ENCODE measurements at places on chromosomes 11 and 22.

DNA sequence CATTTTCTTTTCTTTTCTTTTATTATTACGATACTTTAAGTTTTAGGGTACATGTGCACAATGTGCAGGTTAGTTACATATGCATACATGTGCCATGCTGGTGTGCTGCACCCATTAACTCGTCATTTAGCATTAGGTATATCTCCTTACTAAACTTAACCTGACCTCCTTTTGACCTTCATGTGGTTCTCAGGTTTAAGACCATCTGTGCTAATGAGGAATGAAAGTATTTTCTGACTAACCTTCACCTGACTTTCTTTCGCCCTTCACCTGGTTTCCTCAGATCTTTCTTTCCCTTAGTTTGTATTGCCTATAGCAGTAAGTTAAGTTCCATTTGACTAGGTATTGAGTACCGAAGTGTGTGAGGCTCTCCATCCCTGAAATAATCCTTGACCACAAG is 6.5 kb downstream of the EXPH5 start:
- no peak for DNase-seq

GRCh38 chr11:75029836-75030631 is 41.3 kb downstream of the NEU3 start:
- DNase-seq: no peak

GRCh38 chr11:116239247-116239646 is 533.5 kb downstream of the BUD13 start:
- DNase-seq: no peak

- DNase-seq: no peak
These were observed 1.9 kb downstream of the MS4A1 start for GRCh38 chr11:60457576-60457975.

DNA sequence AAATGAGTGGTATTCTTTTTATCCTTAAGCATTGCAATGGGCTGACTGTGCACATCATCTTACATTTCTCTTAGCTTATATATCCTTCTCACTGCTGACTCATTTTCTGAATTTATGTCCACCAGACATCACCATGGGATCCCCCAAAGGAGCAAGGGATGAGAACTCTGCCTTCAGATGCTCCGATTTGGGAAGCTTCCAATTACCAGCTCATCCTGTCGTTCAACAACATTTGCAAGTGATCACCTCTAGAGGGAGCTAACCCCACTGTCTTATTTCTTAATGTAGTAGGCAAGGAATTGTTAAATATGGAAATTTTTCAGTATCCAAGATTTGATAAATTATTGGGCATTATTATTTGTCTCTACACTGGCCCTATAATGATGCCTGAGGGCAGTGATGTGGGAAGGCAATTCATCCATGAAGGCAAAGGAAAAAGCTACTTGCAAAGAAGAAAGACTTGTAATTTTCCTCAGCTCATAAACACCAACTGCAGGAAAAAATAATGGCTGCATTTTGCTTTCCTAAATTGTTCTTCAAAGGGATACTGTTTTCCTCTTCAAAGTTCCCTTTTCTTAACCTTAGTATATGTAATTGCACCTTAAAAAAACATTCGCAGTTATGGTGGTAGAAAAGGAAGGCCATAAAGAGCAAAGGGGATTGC is 102.4 kb upstream of the FSHB start:
- DNase-seq: no peak

GRCh38 chr11:32149748-32150147 is 58.9 kb downstream of the RCN1 start:
- no peak for DNase-seq

- no peak for DNase-seq
These were observed 92.4 kb downstream of the PICALM start for GRCh38 chr11:85976525-85976924.

DNA sequence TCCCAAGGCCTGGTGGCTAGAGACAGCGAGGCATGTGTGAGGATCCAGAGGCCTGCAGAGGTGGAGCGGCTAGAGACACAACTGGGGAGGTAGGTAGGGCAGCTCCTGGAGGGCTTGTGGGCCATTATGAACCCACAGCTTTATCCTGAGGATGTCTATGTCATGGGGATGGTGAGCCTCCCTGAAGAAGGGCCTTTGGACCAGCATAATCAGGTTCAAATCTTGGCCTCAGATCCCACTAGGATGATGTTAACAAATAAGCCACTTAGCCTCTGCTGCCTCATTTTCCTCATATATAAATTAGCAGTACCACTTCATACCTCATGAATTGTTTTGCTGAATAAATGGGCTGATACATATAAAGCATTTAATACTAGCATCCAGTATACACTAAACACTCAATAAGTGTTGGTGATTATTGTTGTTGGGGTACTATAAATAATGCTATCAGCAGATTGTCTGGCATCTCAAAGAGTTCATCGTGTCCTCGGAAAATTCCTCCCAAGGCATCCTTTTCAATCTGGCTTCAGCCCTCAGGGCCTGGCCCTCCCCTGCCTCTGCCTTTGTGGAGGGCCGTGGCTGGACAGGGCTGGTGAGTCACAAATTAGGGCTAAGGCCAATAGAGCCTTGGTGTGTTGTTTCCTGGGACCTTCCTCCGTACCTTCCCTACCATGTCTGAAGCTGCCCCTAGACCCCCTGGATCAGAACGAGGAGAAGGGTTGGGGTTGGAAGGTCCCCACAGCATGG is 30.9 kb upstream of the LRRC32 start:
- DNase-seq: no peak

DNA sequence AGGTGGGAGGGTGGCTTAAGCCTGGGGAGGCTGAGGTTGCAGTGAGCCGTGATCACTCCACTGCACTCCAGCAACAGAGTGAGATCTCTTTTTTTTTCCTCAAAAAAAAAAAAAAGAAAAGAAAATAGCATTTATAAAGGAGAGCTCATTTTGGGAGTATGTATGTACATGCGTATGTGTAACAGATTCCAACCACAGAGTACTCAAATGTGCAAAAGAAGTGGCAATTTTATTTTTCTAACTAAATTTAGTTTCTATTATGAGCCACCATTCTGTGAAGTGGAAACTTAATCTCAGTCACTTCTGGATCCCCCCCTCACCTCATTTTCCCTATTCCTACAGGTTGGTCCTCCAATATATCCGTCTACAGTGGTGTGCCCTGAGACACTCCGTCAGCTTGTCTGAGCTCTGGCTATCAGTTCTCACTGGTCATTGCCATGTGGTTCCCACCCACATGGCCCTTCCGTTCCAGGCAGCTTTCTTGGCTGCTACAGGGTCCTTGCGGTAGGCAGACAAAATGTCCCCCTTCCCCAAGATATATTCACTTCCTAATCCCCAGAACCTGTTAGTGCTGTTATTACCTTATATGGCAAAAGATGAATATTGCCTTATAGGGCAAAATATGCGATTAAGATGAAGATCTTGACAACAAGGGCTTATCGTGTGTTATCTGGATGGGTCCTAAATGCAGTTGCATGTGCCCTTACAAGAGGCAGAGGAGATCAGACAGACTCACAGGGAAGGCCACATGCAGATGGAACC is 35.8 kb upstream of the TSKU start:
- no peak for DNase-seq

DNA sequence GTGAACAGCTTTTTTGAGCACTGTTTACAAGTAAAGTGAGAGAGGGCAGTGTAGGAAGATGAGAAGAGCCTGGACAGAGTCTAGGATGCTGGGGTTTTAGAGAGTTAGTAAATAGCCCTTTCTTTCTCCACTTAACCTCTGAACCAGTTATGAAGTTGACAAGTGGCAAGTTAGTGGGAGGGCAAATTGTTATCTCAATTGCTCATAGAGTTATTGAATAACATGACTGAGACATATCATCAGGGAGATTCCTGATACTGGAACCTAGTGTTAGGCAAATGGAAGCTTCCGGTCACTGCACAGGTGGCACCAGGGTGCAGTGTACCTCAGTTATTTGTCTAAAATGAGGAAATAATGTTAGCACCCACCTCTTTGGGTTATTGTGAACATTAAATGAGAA is 57.8 kb upstream of the PTPN5 start:
- no peak for DNase-seq

- no peak for DNase-seq
These were observed 86.2 kb downstream of the TSPAN18 start for GRCh38 chr11:44812971-44813370.

- no peak for DNase-seq
These were observed 2.0 kb downstream of the FAM83F start for GRCh38 chr22:39996732-39997131.

DNA sequence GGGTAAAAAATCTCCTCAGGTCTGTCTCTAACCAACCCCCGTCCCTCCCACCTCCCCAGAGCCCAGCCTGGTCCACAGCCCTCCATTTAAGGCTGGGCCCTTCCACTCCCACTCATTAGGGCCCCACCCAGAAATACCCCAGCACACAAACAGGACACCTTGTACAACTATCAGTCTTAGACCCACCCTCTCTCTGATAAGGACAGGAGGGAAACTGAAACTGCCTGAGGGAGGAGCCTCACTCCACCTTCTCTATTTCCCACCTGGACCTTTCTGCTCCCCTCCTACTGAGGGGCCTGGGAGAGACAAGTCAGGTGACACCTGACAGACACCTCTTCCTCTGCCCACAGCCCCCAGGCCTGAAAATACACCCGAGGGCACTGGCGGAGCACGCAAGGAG is 90.2 kb downstream of the PLEKHA7 start:
- no peak for DNase-seq

- DNase-seq: peak; percentile 22
These were observed 26.1 kb downstream of the B3GAT1 start for GRCh38 chr11:134385774-134386565.

- no peak for DNase-seq
These were observed 11.3 kb upstream of the NLRP6 start for GRCh38 chr11:266676-267439.

- DNase-seq: no peak
These were observed 6.7 kb upstream of the PPARA start for GRCh38 chr22:46143491-46144147.

DNA sequence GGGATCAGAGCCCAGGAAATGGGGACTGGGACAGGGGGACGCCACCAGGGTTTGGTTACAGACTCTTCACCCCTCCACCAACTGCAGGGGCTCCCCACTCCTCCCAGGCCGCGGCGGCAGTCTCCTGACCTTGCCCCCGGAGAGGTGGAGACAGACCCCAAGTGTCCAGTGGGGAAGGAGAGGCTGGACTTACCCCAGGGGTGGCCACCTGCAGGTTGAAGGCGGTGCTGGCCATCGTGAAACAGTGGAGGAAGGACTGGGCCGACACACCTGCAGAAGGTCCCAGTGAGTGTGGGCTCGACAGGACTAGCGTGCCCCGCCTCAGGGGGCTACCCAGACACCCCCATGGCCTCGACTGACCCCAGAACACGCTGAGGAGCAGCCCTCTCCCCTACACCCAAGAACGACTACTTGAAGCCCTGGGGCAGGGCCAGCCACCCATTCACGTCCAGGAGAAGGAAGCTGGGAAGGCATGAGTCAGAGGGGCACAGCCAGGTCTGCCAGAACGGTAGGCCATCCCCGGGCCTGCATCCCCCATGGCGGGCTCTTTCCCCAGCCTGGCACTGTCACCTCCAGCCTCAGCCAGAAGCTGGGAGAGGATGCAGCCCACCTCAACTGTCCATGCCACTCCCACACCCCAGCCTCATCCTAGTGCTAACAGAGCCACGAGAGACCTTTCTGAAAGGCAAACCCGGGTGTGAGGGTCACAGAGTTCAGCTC is 2.3 kb downstream of the GATD1 start:
- DNase-seq: no peak

GRCh38 chr11:130555251-130555841 is 106.9 kb downstream of the ADAMTS15 start:
- no peak for DNase-seq

GRCh38 chr22:24392218-24392931 is 35.0 kb upstream of the ADORA2A start:
- no peak for DNase-seq

- DNase-seq: no peak
These were observed 1.7 kb downstream of the CREBZF start for GRCh38 chr11:85663080-85663752.

GRCh38 chr22:40407831-40408717 is 37.7 kb downstream of the SGSM3 start:
- no peak for DNase-seq

DNA sequence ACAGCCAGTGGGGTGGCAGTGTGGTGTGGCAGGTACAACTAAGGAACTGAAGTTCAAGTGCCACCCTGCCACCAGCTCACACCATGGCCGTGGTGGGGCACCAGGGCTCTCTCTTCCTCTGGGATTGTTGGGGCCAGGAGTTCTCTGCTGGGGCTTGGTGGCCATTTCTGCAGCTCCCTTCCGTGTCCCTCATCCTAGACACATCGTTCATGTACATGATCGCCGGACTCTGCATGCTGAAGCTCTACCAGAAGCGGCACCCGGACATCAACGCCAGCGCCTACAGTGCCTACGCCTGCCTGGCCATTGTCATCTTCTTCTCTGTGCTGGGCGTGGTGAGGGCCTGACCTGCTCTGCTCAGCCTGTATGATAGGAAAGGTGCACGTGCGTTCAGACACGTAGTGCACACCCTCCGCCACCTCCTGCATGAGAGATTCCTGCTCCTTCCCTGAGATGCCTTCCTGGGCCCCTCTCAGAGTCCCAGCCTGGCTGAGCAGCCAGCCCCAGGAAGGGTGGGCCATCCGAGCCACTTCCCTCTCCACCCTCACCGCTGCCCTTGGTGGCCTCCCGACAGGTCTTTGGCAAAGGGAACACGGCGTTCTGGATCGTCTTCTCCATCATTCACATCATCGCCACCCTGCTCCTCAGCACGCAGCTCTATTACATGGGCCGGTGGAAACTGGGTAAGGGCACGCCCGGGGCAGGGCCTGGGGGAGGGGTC is 7.3 kb upstream of the TAGLN start:
- DNase-seq: no peak

- DNase-seq: no peak
These were observed 156.2 kb upstream of the PDGFD start for GRCh38 chr11:104320097-104320496.

DNA sequence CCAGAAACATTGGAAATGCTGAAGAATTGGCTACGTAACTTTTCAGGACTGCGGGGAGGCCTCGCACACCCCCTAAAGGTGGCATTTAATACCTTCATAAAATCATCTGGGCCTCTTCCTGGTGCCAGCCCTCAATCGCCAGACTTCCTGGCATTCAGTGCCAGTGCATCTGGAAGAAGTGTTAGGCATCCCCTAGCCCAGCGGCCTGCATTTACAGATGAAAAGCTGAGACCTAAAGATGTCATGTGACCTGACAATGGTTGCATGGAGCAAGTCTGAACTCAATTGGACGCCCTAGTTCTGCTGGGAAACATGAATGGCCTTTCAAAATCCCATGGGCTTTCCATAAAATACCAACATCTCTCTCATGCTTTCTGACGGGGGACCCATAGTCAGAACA is 81.0 kb upstream of the TMEM45B start:
- DNase-seq: no peak

GRCh38 chr22:40499209-40499623 is 128.8 kb downstream of the SGSM3 start:
- no peak for DNase-seq

- no peak for DNase-seq
These were observed 4.1 kb downstream of the SUN2 start for GRCh38 chr22:38751422-38752346.
